ENCODE measurements at places on chromosomes 3 and 15.

- DNase-seq, result no peak
Measured at GRCh38 chr15:89576417-89576773, 1.1 kb downstream of the TICRR start.

DNA sequence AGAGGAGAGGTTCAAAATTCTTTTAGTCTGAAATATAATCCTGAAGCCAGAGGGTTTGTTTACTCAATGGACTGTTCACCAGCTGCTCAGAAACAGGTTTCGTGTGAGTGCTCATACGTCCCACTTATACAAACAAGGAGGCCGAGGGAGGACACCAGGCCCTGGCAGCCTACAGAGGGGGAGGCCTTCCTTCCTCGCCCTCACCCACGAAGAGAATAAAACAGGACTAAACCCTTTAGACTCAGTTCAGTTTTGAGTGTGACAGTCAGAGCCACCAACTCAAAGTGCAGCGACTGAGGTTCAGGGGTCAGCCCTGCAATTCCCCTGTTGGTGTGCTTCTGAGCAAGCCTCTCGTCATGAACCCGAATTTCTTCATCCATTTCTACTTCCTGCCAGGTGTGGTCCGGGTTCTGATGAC is 17.3 kb downstream of the FAM174B start:
- no peak for DNase-seq

DNA sequence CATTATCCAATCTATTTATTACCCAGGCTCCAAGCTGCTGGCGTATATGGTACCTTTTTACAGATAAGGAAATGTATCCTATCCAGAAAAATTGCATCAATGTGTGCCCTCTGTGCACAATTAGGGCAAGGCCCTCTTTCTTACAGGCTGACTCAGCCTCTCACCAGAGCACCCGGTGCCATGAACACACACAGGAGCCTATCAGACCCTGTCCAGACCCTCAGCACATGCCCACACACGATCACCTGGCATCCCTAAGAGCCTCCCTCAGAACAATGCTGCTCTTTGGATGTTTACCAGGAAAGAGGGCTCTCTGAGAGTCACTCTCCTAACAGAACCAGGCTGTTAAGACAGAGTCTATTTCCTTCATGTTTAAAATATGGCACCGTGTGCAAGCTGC is 460.0 kb upstream of the TBL1XR1 start:
- no peak for DNase-seq

GRCh38 chr3:140052771-140053702 is 118.1 kb downstream of the CLSTN2 start:
- no peak for DNase-seq

DNA sequence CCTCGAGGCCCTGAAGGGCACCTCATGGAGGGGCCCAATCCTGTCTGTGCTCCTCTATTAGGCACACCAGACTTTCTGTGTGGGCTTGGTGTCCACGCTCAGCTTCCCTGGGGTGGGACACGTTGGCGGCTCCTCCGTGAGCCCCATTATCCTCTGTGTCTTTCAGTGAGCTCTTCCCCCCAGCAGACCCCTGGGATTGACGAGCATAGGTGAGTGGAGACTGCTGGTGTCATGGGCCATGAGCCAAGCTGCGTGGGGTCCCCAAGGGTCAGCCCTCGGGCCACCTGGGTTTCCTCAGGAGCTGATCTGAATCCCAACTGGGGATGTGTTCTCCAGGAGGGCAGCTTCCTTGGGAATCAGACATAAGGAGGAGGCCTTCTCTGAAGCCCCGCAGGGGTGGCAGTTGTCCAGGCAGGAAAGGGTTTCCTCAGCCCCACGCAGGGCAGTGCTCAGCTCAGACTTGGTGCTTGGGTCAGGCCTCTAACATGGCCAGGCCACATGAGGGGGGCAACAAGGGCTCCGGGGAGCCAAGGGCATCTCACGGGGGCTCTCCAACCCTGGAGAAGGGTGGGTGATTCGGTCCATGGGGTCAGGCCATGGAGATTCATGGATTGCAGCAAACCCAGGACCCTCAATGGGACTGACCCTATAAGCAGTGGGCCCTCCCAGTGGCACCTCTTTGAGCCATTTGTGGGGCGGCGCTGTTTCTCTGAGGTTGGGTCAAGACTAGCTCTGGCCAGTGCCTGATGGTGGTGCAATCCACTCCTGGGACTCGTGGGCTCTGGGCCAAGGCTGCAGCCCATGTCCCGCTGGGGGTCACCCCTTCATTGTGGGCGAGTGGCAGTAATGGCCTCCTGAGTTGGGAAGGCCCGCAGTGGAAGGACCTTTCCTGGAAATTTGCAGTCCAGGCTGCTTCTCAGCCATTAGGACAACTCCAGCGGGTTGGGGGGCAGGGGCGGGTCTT is 222.5 kb downstream of the SNRPN start:
- DNase-seq, result no peak

DNA sequence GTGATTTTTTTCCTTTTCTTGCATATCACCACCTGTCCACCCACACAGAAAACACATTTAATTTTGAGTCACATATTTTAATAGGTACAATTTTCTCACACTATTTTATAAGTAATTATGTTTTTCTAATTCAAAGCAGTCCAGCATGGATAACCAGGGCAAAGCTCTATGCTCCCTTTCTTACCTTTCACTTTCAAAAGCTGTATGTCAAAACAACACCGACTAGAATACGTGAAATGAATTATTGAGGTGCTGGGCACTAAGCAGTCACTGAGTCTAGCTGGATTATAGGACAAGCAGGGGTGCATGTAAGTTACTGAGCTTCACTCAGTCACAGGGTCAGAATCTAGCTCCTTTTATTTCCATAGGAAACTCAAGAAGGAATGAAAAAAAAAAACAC is 60.6 kb downstream of the LSAMP start:
- DNase-seq, result no peak

GRCh38 chr3:42732829-42733459 is 30.3 kb upstream of the HHATL start:
- no peak for DNase-seq

DNA sequence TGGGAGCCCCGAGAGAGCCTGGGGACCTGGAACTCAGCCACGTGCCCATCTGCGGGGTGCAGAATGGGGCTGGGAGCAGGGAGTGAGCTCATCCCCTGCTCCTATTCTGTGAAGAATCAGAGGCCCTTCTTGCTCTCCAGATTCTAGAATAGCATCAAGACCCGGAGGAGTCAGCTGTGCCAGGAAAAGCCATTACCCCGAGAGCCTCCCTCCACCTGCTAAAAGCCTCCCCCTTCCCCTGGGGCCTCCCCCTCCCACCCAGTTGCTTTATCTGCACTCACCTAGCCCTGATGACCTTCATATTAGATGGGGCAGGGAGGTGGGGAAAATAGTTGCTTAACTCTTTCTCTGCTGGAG is 23.1 kb downstream of the CCDC33 start:
- no peak for DNase-seq

DNA sequence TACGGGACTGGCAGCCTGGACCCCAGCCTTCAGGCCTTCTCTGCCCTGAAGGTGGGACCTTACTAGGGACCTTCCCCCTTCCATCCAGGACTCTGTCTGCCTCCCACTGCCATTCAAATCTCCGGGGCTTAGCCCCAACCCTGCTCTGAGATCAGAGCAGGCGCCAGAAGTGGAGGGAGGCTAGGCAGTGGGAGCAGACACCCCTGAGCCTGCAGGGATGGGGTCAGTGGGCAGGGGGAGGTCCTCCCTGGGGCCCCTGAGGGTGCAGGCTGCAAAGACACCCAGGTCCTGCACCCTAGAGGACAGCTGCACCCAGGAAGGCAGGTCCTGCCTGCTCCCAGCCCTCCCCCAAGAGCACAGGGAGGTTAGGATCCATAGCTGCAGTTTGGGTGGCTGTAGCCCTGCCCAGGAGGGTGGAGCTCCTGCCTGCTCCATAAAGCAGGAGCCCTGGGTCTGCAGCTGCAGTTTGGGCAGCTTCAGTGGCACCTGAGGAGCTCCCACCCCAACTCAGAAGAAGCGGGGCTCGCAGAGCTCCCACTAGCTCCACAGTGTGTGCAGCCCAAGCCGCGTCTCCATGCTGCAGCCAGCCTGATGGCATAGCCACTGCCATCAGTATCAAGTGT is 8.1 kb upstream of the POC1A start:
- no peak for DNase-seq

DNA sequence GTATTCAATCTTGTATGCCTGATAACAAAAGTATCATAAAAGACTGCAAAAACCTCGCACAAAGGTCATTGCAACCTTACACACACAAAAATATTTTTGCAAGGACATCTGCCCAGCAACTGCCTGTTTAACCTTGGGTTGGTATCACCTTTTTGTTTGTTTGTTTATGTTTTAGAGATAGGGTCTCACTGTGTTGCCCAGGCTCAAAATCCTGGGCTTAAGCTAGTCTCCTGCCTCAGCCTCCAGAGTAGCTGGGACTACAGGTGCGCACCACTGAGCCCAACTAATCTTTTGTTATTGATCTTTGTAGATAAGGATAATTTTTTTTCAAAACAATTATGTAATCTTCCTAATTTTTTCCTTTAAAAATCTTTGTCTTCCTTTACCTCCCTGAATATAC is 54.2 kb downstream of the SPTSSB start:
- no peak for DNase-seq

- no peak for DNase-seq
Measured at GRCh38 chr15:98787936-98788757, 139.8 kb downstream of the IGF1R start.

DNA sequence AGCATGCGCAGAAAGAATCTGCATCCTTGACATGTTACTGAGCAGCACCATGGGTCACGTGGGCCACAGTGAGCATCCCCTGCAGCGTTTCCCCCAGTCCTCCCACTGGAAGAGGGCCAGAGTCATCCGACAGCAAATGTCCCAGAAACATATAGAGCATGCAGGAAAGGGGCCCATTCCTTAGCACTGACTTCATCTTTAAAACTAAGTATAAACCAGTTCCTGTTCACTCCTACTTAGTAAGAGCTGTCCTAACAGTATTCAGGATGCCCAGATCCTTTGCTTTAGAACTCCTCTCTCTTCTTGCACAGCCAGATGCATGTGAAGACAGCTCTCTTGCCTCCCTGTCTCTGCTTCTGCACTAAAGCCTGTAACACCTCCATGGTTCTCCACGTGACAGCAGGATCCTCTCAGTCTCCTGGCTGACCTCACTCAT is 79.3 kb upstream of the OXTR start:
- DNase-seq, result peak; percentile 97

DNA sequence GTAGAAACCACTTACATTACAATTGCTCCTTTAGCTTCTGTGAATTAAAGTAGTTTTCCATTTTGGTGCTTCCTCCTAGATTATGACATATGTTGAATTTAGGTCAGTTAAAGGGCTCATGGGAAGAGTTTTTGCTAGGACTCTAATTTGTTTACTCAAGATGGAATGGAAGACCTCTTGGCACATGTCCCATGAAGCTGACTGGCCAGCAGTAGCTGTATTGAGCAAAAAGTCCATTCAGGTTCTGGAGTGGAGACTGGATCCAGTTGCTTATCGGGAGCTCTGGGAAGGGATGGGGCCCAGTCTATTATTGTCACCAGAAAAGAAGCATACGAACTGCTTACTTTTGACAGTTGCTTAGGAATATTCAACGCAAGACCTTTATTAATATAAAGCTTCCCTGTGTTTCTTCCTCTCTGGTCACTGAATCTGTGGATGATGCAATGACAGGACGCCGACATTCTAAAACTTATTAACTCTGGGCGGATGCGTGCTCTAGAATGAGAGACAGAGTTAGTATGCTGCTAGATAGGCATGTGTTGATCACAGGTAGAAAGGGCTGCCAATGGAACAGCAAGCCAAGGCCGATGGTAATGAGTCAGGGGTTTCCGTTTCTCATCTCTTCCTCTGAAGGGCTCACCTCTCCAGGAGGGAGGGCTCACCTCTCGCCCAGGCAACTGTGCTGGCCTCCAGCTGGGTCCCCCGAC is 155.8 kb downstream of the NR1D2 start:
- no peak for DNase-seq

DNA sequence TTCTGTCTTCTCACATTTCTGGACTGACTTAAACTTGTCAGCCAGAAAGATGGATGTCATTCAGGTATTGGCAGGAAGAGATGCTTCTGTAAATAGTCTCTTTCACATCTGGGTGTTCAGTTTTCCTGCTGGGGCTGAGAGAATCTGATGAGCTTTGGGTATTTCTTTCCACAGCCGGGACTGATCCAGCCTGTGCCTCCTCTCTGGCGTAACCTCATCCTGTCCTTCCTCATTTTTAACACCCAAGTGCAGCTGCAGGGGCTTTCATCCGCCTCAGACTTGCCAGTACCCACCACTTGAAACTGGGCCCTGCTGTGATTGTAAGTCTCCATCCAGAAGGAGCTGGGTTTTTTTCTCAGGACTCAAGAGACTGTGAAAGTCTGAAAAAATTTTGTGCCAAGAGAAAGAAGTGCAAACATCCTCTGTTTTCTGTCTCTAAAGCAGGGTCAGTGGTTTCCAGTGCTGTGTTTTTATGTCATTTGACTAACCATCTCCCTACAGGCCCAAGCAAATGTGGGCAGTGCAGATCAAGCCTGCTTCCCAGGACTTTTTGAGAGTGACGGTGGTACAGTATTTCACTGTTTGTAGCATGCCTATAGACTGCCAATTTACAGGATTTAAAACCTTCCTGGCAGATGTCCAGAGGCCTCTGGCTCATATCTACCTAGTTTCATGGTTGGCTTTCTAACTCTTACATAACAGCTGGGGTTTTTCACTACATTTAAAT is 342.7 kb downstream of the PTPRG start:
- DNase-seq, result peak; percentile 59

DNA sequence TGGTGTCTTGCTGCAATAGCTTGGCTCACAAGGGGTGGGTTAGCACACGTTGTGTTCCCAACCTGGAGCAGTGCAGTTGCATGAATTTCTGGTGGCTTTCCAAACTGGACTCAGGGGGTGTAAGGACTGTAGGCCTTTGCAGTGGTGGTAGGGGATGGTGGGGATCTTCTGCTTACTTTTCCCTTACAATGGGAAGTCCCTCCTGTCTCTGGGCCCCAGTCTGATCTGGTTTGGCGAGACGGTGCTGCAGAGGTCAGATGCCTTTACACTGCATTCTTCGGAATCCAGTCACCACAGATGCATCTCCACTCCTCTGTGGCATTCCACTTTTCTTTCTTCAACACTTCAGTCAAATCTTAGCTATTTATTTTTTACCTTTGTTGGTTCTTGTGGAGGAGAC is 132.1 kb downstream of the DOCK3 start:
- DNase-seq, result no peak

- DNase-seq, result peak; percentile 82
Measured at GRCh38 chr3:45100981-45101407, 45.2 kb downstream of the CDCP1 start.

DNA sequence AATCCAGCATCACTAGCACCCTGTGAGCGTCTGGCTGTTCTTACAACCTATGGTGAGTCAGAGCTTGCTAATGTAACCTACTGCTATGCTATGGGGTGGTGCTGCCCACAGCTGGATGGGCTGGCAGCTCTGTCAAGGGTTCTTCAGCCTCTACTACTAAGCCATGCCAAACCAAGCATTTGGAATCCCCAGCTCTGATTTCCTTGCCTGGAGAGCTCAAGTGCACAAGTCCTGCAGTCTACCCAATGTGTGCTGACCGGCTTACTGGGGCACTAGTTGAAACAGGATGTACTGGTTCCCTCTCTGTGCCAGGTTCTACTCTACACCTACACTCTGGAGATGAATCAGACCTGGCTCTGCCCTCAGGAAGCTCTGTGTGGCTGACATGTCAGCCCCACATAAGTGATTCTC is 4.2 kb downstream of the TEX264 start:
- DNase-seq, result no peak

- DNase-seq, result no peak
Measured at GRCh38 chr3:125154110-125154509, 58.4 kb downstream of the SLC12A8 start.

Measured in fibroblast of skin of abdomen (primary cell).